ENCODE measurements at places on chromosomes 4 and X.
A peak's percentile ranks its signal among the peaks of the same experiment; 100 is the strongest.

GRCh38 chrX:13013363-13014110 lies 30.9 kb downstream of the FAM9C start:
- no peak for DNase-seq

- no peak for DNase-seq
Measured at GRCh38 chr4:5128569-5128968, 77.3 kb downstream of the STK32B start.

DNA sequence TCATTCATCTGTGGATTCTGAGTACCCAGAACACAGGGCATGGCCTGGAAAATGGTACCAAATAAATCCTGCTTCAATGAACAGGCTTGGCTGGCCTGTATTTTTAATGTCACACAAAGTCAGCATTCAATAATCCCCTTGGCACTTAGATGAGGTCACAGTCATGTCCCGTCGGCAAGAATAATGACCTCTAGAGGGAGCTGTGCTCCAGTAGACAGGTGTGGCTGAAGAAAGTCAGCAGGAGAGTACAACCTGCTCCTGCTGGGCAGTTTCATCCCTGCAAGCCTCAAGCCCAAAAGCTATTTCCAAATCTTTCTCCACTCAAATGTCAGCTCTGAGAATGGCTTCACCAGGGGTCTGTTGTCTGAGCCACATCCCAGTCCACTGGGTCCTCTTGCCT lies 404.0 kb upstream of the F9 start:
- DNase-seq, result peak; percentile 25

- DNase-seq, result no peak
Measured at GRCh38 chrX:12563121-12563520, 228.1 kb upstream of the PRPS2 start.

DNA sequence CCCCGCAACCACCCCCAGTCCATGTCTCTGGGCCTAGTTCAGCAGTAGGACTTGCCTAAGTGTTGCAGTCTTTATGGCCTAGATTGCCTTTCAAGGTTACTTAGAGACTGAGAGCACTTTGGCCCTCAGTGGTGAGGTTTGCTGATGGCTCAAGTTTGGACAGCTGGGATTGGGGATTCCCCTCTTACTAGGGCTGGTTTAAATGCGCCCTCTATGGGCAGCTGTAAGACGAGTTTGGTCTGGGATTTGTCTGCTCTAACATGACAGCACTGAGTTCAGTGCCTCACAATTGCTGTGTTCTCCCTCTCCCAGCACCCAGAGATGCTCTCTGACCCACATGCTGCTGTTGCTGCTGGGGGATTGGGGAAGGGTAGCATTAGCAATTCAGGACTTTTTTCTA lies 23.1 kb downstream of the DACH2 start:
- DNase-seq, result peak; percentile 17

GRCh38 chr4:109511414-109511813 lies 48.6 kb upstream of the MCUB start:
- no peak for DNase-seq

DNA sequence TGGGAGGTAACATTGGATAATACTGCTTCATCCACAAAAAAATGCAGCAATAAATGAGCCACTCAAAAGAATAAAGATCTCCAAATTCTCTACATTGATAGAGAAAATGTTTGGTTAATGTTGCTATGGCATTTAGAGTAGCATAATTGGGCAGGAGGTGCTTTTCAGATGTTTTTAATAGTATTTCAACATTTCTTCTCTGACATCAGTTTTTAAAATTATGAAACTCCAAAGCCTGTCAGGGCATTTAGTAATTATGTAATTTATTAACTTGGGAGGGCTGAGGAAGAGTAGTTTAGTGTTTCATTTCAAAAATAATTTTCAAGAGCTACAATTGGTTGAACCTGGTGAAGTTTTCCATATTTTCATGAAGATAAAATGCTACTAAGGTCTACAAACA lies 211.3 kb upstream of the INTU start:
- DNase-seq, result no peak

- no peak for DNase-seq
Measured at GRCh38 chr4:76850010-76850441, 47.9 kb downstream of the SOWAHB start.
